ENCODE measurements at places on chromosomes 4 and X.
A peak's percentile ranks its signal among the peaks of the same experiment; 100 is the strongest.

DNA sequence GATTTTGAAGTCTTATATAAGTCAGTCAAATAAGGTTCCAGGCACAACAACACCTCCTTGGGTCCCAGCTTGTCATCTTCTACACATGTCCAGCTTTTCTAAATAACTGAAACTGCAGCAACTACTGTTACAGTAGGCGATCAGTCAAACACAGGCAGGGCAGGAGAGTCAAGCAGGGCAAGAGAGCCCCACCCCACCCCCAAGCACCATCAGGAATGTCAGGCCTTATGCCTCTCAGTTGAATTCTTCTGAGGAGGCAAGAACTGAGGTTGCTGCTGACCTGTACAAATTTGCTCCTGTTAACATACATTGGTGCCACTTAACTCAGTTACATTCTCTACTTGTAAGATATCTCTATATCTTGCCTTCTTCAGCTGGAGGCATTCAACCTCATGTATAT is 608.8 kb upstream of the PCDH10 start:
- DNase-seq = no peak

- no peak for DNase-seq
These were observed 14.6 kb downstream of the MED14 start for GRCh38 chrX:40720792-40721191.

DNA sequence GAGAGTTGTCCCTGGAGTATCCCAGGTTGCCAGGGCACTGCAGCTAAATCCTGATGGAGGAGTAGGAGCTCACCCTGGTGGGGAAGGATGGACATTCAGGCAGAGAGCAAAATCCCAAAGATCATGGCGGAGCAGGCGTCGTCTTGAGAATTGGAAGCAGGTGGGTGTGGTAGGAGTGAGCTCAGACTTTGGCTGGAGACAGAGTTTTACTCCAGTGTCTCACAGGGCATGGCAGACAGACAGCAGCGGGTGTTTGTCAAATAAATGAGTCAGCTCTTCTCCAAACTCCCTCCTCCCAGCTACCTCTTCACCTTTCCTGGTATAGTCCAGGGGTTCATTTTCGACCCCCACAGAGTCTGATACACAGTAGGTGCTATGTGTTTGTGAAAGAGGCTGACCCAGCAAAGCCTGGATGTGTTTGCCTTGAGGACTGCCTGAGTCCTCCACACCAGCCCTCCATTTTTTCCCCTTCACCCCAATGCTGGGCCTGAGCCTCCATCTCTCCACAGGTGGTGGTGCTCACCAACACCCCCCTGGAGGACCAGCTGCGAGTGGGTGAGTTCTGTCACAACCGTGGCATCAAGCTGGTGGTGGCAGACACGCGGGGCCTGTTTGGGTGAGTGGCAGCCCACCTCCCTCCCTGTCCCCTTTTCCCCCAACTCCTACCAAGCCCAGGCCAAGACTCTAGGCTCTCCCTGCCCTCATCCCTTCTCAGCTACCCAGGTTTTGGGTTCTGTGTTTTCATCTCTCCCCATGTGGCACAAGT is 6.9 kb downstream of the UBA1 start:
- peak; percentile 55 for DNase-seq

DNA sequence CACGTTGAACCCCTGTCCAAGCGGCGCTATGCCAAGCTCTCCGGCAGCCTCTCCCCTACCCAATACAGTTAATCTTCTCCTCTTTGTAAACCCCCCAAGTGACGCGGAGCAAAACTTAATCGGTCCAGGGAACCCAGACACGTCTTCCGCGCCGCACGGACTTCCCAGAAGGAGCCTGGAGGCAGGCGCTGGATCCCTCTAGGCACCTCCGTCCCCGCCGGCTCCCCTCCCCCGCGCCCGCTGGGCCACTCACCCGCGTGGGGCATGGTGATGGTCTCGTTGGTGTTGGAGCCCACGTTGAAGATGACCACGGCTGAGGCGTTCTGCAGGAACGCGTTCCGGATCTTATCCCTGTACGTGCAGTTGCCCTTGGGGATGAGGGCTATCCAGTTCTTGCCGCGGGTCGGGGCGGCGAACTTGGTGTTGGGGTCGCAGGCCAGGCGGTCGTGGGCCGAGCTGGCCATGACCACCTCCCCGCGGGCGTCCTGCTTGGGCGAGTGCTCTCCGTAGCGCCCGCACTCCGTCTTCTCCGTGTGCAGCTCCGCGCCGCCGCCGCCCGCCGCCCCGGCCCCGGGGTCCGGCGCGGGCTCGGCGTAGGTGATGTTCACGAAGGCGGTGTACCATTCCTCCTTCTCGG is 1.1 kb downstream of the RNF150 start:
- DNase-seq = no peak

- no peak for DNase-seq
These were observed 195.3 kb downstream of the CHIC1 start for GRCh38 chrX:73758250-73758649.

GRCh38 chr4:150411520-150411919 is 170.4 kb upstream of the MAB21L2 start:
- DNase-seq = peak; percentile 42

DNA sequence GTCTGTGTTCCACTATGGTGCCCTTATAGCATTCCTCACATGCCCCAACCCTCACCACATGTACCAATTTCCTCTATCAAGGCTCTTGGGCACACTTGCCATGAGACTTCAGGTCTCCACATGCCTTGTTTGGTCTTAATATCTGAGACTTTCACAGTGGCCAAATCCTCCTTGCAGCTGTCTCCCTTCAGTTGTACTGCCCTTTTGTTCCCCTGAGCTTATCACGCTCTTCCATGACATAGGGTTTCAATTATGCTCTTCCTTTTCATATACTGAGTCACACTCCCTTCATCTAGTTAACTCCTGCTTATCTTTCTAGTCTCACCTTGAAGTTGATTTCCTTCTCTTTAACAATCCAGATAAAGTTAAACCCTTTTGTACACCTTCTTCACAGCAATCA is 212.9 kb downstream of the PDHA2 start:
- no peak for DNase-seq

GRCh38 chr4:4248885-4249203 is 821 bp upstream of the TMEM128 start:
- peak; percentile 2 for DNase-seq

- no peak for DNase-seq
These were observed 405.4 kb downstream of the ANKRD50 start for GRCh38 chr4:124307143-124307542.

DNA sequence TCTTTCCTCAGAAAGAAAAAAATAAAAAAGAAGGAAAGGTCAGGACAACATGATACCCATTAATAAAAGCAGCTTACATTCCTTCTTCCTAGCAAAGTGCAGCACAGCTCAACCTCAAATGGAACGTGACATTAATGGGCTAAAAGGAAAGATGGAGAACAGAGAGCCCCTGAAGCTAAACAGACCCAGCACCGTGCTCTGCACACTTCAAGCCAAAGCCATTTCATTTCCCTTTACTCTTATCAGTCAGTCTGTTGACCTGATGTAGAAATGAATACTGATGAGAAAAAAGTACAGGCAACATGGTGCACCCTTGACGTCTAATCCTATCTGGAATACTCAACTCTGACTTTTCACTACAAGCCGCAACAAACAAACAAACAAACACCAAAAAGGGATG is 57.7 kb upstream of the EDNRA start:
- DNase-seq = no peak

DNA sequence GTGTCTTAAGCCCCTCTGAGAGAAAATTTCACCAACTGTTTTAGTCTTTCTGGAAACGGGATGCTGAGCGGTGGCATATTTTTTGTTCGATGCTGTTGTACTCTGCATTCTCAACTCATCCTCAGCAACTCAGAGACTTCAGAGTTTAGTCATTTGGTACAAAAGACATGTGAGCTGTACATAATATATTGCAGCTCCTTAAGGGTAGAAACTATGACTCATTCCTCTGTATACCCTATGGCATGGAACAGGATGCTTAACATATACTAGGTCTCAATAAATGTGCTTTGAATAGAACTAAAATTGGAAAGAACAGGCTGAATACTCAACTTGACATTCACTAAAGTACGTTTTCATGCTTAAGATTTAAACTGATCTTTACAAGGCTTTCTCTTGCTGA is 130.5 kb upstream of the SLITRK2 start:
- DNase-seq = no peak

GRCh38 chr4:43286137-43286536 is 393.6 kb downstream of the GRXCR1 start:
- DNase-seq = no peak

DNA sequence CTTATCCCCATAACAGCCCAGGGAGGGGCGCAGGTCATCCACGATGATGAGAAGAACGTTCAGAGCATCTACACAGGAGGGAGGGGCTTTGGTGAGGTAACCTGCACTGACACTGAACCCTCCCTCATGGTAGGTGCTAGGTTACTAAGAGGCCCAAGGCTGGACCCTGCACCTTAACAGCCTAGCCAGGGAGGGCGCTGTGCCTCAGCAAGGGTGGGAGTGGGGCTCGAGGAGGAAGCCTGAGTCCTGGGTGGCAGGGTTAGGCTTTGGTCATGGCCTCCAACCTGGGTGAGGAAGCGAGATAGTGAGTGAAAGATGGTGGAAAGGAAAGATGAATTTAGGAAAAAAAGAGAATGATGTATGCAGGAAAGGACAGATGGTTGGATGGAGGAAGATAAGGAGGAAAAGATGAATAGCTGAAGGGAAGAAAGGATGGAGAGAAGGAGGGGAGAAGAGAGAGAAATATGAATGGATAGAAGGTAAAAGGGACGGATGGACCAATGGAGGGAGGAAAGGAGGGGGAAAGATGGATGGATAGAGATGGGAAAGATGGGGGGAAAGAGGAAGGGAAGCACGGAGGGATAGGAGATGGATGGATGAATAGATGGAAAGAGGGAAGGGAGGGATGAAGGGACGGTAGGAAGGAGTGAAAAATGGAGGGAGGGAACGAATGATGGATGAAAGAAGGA is 736 bp downstream of the IDS start:
- no peak for DNase-seq

DNA sequence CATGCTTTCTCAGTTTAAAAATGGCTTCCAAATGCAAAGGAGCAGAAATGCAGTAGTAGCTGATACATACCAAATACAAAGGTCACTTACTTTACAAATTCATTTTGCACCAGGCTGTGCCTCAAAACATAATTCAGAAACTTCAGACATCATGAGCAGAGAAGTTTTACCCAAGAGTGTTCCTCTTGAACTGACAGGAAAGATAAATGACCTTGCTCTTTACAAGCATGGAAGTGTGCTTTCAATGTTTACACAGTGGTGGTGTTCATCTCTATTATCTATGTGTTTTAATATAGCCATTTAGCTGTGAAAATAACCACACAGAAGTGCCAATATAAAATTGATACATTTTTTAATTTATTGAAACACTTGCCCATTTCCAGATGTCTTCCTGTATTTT is 383.4 kb downstream of the ANKRD50 start:
- no peak for DNase-seq

DNA sequence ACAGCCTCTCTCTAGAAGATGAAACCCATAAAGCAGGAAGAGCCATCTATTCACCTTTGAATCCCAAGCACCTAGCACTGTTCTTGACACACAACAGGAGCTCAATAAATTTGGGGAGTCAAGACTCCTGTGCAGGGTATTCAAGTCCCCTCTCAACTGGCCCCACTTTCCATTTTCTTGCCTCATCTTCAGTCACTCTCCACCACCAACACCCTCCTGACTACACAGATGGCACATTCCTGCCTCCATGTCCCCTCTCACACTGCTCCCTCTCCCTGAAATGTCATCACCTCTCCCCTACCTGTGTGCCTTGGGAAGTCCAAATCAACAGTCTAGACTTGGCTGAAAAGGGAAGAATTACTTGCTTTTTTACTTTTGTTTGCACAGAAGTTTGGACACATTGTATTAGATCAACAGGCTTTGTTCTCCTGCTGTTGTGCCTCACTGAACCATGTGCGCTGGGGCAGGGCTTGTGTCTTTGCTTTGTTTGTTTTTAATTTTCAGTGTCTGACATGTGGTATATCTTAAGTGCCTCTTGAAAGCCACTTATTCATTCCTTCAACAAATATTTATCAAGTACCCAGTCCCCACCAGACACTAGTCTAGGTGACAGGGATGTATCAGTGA is 85.1 kb downstream of the APBB2 start:
- no peak for DNase-seq

DNA sequence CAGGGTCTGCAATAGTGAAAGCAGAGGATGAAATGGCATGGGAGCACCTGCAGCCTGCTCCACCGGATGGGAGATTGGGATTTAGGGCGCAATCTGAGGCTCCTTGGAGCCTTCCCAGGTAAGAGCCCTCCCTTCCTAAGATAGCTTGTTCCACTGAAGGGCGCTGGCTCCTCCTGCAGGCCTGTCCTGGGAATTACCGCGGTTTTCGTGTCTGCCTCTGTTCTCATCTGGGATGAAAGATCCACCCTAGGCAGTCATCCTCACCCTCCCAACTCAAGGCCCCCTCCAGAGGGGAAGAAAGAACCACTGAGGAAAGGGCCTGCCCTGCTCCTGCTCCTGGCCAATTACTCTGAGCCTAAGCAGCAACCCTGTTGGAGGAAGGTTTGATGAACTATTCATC is 547.5 kb downstream of the SMARCA1 start:
- DNase-seq = peak; percentile 21

DNA sequence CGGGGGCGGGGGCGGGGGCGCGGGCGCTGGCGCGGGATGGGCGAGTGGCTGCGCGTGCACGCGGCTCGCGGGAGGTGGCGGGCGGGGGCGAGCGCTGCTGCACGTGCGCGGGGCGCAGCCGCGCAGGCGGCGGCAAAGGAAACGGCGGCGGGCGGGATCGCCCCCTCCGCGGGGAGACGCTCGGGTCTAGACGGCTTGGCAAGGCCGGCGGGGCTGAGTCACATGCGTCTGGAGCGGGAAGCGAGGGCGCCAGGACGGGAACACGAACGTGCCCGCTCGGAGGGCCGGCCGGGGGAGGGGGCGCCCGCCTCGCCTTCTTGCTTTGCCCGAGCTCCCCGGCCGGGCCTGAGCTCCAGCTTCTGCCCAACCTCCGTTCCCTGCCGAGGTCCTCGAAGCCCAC is 4.3 kb upstream of the HAUS7 start:
- DNase-seq = peak; percentile 82

DNA sequence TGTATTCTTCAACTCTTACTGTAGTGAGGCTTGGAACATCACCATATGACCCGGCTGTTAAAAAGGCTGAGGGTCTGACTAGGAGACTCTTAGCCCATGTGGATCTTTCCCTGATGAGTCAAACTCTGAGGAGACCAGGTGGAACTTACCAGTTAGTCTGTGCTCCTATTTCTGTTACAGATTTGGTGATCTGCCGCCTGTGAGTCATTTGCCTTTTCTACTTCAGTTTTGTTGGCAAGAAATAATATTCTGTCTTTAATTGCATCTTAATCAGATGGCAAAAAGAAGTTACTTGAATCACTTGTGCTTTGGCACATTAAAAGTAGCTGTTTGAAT is 48.4 kb downstream of the MTM1 start:
- peak; percentile 16 for DNase-seq

DNA sequence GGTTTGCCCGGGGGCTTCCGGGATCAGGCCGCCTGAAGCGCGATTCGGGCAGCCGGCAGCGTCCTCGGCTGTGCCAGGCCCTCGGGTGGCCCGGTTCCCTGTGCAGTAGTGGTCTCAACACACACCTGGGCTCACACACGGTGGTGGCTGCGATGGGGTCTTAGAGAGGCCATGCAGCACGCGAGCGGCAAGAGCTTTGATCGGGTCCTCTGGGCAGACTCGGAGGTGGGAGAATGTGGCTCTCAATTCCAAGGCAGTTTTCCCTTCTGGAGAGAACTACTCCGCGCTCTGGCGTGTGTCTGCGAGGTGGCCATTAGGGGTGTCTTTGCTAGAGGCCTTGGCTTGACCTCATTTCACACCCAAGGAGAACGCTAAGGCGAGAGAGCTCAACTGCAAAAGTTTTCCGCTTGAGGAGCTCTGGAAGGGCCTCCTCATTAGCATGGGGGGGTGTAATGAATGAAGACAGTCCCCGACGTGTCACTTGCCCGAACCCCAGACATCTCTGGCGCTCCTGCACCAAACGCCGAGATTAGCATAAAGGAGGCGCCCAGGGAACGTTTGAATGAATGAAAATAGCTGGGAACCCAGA is 771 bp upstream of the RBPJ start:
- no peak for DNase-seq

All from fibroblast of upper back skin (primary cell).